ENCODE measurements at places on chromosomes 7 and 10.

- no peak for DNase-seq
Measured at GRCh38 chr10:87552248-87552929, 47.7 kb downstream of the MINPP1 start.

DNA sequence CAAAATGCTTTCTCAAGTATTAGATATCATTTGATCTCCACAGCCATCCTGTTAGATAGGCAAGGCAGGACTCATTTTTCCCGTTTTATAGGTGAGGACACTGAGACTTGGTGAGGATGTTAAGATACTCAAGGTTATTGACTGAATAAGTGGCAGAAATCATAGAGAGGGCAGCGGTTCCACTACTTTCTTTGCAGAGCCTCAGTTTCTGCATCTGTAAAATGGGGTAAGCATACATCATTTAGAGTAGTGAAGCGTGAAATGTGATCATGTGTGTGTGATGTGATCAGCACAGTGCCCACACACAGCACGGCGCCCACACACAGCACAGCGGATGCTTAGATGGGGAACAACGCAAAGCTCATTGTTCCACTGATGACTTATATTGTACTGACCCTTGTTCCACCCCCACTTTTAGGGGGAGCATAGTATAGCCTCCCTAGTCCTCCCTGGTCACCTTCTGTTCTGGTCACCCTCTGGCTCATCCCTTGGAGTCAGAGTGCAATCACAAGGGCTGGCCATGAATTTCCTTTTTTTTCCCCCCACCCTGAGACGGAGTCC, 10.5 kb downstream of the UBTD1 start:
- DNase-seq = no peak

DNA sequence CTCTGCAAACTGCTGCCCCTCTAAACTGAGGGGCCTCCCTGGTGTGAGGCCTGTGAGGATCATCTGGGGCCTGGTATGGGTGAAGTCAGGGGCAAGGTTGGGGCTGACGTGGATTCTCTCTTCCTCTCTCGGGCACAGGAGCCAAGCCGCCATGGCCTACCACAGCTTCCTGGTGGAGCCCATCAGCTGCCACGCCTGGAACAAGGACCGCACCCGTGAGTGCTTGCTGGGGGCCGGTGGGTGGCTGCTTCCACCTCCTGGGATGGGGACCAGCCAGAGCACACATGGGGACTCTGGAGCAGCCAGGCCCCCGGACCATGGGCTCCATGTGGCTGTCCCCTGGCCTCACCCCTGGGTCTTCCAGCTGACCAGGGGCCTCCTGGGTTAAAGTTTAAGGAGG, 11.0 kb downstream of the ARPC1B start:
- DNase-seq = no peak

- no peak for DNase-seq
Measured at GRCh38 chr10:42973411-42973810, 103.5 kb upstream of the RET start.

DNA sequence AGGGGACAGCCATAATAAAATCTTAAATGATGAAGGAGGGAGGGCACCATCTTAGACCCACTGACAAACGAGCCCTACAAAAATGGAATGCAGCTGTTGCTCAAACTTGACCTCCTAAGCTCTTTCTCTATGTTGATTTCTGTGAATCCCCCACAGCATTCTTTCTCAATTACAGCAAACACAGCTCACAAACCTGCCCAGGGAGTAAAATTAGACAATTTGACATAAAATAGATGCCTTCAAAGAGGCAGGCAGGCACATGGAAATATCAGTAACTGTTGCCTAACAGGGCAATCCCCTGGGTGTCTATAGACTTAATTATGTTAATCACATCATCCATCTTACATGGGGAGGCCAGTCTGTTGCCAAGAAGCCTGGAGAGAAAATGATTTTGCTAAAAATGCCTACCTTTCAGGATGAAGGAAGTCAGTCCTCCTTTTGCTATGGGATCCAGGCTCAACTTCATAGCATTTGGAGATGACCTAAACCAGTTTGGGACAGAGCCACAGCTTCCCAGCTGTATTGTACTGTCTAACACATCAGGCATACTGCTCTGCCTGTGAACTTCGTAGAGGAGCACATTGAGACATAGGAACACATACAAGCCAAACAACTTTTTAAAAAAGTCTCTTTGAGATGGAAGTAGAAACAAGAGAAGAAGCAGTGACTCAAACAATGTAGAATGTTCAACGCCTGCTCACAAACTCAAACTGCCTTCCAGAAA, 1177.4 kb downstream of the SORCS1 start:
- DNase-seq = no peak

DNA sequence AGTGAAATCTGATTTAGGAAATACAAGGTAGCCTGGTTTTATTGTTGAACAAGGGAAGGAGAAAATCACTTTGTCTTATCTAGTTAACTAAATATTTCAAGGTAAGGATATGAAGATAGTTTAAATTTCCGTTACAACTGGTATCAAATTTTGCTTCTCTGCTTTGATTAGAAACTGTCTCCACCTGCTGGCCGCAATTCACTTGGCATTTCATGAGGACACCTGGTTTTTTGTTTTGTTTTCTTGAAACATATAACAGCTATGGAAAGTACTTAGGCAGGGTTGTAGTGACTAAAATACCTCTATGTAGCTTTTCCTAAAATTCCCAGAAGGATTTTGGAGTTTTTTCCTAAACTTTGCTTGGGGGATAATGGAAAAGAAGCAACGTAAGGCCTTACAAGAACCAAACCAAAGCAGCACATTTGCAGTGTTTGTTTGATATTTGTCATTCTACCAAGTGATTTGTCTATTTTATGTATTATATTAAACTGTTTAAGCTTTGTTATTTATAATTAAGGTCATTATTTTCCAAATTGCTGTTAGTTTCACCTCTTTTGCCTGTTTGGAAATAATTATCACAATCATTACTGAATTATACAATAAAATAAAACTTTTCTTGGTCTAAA, 73.6 kb downstream of the AHCYL2 start:
- no peak for DNase-seq

- DNase-seq = no peak
Measured at GRCh38 chr7:141549582-141549981, 1.6 kb upstream of the AGK start.

Data from mesenteric fat pad (tissue), 1 donor.